Omental fat pad (tissue), 4 donors: ENCODE measurements at places on chromosomes 3 and 15.

DNA sequence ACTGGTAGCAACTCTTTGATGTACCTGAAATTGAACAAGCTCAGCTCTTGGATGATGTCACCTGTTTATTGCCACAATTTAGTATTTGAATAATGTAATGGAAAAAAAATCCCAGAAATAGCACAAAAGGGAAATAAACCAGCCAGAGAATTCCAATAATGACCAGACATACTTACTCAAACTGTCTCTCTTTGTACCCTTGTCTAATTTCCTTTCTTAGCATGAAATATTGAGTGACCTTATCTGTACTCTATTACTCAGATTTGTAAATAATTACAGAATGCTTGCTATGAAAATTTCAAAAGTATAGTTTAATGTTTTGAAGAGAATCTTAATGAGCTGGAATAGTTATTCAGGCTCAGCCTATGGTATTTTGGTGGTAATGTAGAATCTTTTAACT lies 555.4 kb upstream of the SGO1 start:
- no peak for DNase-seq

GRCh38 chr3:22269831-22270230 lies 518.8 kb upstream of the ZNF385D start:
- DNase-seq, result no peak

DNA sequence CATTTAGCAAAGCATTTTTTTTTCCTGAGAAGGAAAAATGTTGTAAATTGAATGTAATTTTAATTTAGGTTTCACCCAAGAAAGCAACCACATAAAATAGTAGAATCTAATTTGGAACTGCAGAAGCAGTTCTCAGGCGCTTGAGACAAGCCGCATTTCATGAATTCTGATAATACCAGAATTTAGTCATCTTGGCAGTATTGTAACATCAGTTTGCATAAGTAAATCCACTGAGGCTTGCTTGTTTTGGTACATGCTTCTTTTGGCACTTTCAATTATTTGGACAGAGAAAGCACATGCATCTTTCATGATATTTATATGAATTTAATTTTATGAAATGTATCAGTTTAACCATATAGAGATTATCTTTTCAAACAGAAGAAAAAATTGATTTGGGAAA lies 389.7 kb upstream of the ROBO1 start:
- DNase-seq, result no peak

- DNase-seq, result no peak
These were observed 95.0 kb downstream of the FNDC3B start for GRCh38 chr3:172134352-172134751.
